ENCODE measurements at places on chromosomes 4 and X.
A peak's percentile ranks its signal among the peaks of the same experiment; 100 is the strongest.

DNA sequence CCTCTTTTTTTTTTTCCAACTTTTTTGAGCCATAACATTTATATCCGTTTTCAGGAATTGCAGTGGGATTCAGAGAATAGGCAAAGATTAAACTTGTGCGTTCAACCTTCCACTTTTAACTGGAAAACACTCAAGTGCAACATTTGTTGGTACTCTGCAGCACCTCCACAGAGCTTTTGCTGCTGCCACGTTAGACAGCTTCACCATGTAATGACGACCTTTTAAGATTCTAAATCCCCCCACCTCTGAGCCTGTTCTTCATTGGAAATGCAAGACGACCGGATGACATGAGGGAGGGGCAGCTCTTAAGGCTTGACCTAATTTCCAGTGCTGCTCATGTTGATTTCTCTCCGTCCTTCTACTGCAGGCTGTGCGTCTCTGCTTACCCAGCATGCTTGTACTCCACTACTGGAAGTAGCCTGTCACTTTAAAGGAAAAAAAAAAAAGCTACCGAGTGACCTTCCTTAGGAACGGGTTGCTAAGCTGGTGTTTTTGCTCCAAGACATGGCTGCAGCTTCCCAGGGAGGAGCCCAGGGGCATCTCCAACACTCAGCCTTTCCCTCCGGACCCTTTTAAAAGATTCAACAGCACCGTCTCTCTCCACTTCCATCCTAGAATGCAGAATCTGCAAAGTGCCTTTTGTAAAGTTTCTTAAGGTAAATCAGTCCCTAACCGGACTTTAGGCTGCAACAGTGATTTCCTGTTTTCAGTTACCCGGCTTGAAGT lies at the start of gene CC2D2A:
TSS of gene CC2D2A (plus strand) at position 481 of the 726 bp plus-strand sequence. CDS start 6,051 bp downstream, outside the sequence.
- no peak for DNase-seq

GRCh38 chr4:141705048-141705746 lies 68.8 kb downstream of the IL15 start:
- DNase-seq = no peak

DNA sequence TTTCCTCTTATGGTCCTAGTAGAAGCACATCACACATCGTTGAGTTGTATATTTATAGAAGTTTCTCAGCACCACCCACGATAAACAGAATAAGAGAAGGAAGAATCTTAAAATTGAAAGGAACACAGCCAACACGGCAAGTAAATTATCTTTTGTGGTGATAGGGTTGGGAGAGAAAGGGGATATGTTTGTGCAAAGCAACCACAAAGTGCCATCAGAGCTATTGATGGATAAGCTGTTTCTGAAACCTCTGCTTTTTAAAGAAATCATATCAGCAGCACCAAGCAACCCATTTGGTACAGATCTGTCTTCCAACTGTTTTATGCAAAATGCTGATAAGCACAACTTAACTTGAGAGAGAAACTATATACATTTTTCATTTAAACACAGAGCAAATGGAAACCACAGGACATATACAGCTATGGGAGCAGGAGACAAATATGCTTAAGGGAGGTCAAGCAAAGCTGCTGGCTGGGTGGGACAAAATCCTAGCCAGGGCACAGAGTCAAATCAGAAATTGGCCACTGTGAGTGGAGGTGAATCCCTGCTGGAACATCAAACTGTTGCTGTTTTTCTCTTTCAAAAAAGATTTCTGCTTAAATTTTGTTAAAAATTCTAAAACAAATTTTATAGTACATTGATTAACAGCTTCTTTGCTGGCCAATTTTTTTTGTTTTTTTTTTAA lies 194.0 kb upstream of the HHIP start:
- DNase-seq = no peak

GRCh38 chr4:56782019-56782418 lies 39.5 kb downstream of the SPINK2 start:
- no peak for DNase-seq

- no peak for DNase-seq
These were observed 192.1 kb downstream of the SPRY1 start for GRCh38 chr4:123588631-123589241.

GRCh38 chr4:41144812-41145211 lies 69.5 kb downstream of the APBB2 start:
- no peak for DNase-seq

DNA sequence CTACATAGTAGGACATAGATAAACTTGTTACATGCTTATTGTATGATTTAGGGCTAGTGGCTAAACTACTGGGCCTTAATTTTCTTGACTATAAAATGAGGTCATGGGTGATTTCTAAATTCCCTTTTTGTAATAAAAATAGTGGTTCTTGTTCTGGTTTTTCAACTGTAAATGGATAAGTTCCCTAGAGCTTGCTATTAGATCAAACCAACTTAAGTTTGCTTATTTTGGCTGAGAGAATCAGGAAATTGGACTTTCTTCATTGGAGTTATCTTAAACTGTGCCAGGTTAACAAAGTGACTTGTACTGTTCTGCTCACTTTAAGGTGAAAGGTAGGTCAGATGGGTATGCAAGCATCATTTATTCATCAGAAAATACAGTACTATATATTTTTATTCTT lies 78.3 kb downstream of the PDLIM5 start:
- no peak for DNase-seq

- peak; percentile 62 for DNase-seq
These were observed 44.9 kb downstream of the JADE1 start for GRCh38 chr4:128854433-128854832.

DNA sequence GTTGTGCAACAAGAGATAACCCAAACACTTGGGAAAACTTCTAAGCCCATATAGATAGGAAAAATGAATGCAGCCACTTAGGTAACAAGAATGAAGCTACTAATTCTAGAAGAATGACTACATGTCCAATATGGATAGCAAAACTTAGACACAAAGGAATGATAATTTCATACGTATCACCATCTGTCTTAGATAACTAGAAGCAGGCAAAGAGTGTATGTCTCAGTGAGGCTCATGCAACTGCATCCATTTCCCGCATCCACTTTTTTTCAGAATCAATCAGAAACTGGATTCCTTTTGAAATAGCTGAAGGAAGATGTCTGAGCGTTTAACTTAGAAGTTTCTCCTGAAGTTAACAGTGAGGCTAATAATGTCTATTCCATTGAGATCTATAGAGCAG lies 408.7 kb upstream of the PITX2 start:
- DNase-seq = no peak

- DNase-seq = peak; percentile 40
These were observed 16.3 kb upstream of the ESX1 start for GRCh38 chrX:104270916-104271512.

GRCh38 chrX:120140293-120140981 lies 18.0 kb upstream of the RHOXF2 start:
- no peak for DNase-seq

All from activated CD8-positive, alpha-beta memory T cell treated with anti-CD3 and anti-CD28 coated beads, Interleukin-2, amount 10 ng/mL, durations not matched to agents 7 days and 5 days (primary cell).